ENCODE measurements at places on chromosomes 5 and 9.

- DNase-seq: no peak
Observed at GRCh38 chr9:114300153-114300845, 22.6 kb upstream of the ORM1 start.

GRCh38 chr9:15176836-15177235 is 130.2 kb downstream of the TTC39B start:
- DNase-seq: no peak

DNA sequence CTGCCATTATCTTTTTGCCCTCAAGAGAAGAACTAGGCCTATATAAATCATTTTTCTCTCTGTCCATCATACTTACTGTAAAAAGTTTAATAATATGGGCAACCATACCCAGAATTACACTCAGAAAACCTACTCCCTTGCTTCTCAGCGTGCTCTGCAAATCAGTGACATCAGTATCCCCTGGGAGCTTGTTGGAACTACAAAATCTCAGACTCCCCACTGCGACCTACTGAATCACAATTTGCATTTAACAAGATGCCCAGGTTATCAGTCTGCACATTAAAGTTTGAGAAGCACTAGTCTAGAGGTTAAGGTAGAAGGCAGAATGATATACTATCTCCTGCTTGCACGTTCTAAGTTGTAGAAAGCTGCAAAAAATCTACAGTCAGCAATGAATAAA is 127.2 kb downstream of the MLLT3 start:
- no peak for DNase-seq

DNA sequence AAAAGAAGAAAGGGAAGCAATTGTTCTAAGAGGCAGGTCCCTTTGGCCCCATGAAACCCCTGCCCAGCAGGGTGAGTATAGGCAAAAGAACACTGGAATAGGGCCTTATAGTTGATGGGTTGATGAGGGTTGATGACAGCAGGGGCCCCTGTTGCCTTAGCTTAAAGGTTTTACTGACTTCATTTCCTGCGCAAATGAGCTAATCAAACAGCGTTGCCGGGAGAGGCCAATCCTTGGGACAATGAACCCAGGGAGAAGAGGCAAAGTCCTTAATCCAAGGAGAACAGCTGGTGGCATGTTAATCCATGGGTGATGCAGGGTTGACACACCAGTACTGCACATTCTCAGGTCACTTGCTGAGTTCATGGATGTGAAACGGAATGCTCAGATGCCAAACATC is 22.0 kb upstream of the EPB41L4B start:
- no peak for DNase-seq

- no peak for DNase-seq
Observed at GRCh38 chr9:112581469-112582176, 95.0 kb downstream of the KIAA1958 start.

- DNase-seq: no peak
Observed at GRCh38 chr5:153880106-153880505, 158.6 kb downstream of the FAM114A2 start.

DNA sequence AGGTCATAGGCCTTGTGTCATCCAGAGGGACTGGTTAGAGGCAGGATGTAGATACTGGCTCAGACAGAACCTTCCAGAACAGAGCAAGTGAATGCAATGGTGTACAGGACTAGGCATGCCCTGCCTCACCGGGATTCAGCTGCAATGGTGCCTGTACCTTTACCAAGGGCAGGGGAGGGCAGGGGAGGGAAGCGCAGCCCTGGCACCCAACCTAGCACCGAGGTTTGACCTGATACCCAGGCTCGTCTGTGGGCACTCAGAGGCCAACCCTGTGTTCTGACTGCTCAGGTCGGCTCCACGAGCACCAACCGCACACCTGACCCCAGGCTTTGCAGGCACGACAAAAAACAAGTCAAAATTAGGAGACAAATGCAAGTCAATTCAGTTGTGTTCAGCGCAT is 47.3 kb upstream of the GFPT2 start:
- DNase-seq: no peak

- no peak for DNase-seq
Observed at GRCh38 chr9:127885508-127886281, 8.2 kb upstream of the AK1 start.

DNA sequence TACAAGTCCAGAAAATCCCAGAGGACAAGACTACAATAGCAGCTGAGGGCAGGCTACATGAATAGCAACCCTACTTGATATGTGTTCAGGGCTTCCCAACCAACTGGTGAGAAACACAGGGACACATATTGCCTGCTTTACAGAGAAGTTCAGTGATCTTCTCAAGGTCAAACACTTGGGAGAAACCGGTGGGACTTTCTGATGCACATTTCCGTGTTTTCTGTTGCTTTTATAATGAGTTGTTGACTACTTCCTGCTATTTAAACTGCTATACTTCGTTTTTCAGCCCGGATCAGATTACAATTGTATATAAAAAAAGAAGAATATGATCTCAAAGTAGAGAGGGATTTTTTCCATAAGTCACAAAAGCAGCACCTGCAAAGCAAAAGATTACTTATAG is 175.1 kb downstream of the SNX18 start:
- no peak for DNase-seq

DNA sequence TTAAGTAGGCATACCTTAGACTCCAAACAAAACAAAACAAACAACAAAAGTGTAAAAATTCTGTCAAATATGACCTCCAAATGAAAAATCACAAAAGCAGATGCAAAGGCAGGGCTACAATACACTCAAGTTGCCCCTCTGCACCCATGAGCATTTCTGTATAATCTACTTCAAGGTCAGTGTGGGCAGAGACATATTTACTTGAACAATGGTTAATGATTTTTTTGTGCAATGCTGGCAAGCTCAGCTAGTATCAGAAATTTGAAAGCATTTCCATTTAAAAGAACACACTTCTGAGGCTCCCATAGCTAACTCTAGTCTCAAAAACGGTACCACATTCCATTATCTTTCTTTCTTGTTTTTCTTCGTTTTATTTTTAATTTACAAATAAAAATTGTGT is 57.9 kb downstream of the PLCXD3 start:
- no peak for DNase-seq

GRCh38 chr9:122562134-122562760 is 9.3 kb downstream of the OR1N2 start:
- DNase-seq: no peak

GRCh38 chr5:155148694-155149093 is 135.1 kb downstream of the KIF4B start:
- DNase-seq: no peak

GRCh38 chr9:79574136-79574535 is 2.4 kb downstream of the TLE4 start:
- no peak for DNase-seq

DNA sequence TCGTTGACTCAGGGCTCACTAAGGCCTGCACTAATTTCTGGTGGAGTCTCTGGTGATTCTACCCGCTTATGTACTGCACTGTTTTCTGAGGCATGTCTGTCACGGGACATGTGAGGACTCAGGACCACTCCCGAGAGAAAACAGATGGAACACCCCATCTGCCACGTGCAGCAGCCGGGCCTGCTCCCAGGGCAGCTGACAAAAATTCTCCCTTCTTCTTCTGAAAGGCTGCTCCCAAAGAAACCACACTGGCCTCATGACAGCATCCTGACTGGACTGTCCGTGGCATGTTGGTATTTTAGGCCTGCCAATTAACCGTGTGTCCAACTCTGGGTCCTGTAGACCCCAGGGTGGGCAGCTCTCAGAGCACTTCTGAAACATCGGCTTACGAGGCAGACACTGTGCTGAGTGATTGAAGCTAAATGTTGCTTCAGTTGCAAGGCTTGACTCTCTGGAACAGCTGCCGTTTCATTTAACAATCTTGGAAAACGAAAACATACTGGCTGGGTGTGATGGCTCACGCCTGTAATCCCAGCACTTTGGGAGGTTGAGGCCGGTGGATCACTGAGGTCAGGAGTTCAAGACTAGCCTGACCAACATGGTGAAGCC is 39.0 kb downstream of the FAM240B start:
- peak; percentile 30 for DNase-seq

GRCh38 chr5:53019320-53019719 is 30.2 kb downstream of the ITGA2 start:
- peak; percentile 50 for DNase-seq

GRCh38 chr9:119365291-119366027 is 3.8 kb downstream of the BRINP1 start:
- DNase-seq: peak; percentile 76

DNA sequence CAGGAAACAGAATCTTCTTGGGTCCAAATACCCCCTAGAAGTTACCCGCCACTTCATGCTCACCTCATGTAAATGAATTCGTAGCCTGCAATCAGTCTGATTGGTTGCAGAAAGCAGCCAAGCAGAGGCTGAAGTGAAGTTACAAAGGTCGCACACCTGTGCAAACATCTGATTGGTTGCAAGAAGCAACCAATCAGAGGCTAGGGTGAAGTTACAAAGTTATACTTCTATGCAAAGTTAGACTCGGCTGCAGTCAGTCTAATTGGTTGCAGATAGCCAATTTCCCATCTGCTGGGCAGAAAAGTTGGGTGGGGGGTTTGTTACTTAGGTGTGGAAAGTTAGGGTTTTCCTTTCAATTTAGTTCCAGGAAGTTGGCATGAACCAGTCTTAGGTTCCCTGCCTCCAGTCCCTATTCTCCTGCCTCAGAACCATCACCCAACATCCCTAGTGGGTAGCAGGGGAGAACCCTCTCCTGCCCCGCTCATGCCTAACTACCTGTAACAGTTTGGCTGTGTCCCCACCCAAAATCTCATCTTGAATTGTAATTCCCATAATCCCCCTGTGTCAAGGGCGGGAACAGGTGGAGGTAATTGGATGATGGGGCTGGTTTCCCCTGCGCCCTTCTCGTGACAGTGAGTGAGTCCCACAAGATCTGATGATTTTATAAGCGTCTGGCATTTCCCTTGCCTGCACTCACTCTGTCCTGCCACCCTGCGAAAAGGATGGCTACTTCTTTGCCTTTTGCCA is 1.2 kb upstream of the RUSC2 start:
- no peak for DNase-seq

GRCh38 chr9:94806307-94806893 is 79.9 kb downstream of the AOPEP start:
- peak; percentile 61 for DNase-seq

- no peak for DNase-seq
Observed at GRCh38 chr5:141862936-141863543, 15.2 kb downstream of the PCDH1 start.

- DNase-seq: no peak
Observed at GRCh38 chr9:96073531-96074480, 198.3 kb downstream of the ERCC6L2 start.

DNA sequence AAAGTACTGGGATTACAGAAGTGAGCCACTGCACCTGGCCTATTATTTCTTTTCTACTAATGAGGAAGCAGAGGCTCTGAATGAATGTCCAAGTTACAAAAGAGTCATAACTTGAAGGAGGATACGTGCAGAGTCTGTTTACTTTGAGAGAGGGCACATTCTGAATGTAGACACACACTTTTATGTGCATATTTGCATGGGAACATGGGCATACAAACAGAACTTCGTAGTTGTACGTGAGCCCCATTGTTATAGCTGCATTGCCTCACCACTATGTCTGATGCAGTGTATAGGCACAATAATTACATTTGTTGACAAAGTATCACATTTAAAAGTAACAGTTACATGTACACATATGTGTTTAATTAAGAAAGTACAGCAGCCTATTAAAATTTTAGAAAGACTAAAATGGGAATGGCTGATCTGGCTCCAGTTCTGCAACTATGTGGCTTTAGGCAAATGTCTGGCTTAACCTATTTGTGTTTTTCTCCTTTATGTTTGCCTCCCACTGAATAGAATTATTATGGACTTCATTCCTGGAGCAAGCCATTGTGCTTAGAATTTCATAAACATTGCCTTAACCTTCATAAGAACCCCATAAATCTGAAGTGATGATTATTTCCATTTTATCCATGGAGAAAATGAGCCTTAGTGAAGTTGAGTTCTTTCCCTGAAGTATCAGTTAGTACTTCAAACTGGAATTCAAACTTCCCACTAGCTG is 3.0 kb upstream of the DPYSL3 start:
- no peak for DNase-seq

DNA sequence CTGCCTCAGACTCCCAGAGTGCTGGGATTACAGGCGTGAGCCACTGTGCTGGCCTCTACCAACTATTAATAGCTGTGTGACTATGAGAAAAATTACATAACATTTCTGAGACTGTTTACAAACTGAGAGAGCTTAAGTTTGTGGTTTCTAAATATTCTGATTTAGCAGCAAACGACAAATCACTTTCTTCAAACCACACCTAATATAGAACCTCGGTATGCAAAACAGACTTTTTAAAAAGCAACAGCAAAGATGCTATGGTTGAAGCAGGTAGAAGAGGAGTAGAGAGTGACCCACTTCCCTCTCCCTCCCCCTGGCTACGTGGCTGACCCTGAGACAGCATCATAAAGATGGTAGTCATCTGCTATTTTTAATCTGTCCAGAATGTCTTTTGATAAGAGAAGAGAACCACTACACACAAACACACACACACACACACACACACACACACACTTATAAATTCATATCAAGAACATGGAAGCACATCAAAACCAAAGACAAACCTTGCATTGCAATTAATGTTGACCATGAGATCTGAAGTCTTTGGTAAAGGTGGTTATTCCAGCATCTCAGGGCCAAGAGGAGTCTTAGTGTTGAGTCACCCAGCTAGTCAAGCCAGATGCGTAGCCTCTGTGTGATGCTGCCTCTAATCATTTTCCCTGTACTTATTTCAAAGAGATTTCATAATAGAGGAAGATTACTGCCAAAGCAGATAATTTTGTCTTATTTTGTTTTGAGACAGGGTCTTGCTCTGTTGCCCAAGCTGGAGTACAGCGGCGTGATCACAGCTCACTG is 58.1 kb upstream of the TMEM215 start:
- DNase-seq: no peak

DNA sequence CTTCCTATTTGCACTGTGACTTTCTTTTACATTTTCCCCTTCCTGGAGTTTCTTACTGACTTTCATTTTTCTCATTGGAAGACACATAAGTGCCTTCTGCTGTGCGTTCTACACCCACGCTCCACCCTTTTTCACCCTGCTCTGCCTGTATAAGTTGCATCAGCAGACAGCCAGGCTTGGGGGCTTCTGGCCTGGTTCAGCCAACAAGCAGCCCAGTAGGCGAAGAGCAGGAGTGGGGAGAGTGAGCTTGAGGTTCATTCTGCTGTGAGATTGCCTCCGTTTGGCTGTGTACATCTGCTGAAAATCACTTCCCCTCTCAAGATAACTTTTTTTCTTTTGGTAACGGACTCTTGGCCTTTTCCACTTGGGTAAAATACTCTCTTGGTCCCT is 38.4 kb downstream of the RASGRF2 start:
- DNase-seq: no peak

DNA sequence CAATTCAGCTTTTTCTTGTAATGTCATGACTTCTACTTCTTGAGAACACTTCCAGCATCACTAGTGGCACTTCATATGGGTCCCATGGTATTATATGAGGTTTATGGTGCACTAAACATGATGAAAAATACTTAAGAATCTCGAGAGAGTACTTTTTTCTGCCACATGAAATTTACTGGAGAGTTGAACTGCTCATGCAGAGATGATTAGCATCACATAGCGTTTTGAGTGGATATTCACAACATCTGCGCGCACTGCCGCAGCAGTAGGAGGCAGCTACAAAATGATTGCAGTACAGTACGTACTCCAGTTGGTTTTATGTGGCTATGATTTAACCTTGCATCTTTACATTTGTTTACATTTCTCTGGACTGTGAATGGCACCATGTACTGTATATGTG is 14.7 kb downstream of the RAD1 start:
- DNase-seq: no peak

- no peak for DNase-seq
Observed at GRCh38 chr5:73380710-73381589, 67.6 kb downstream of the FOXD1 start.
